ENCODE measurements at places on chromosomes 4 and X.

GRCh38 chr4:128846063-128846462, 36.6 kb downstream of the JADE1 start:
- DNase-seq, result no peak

DNA sequence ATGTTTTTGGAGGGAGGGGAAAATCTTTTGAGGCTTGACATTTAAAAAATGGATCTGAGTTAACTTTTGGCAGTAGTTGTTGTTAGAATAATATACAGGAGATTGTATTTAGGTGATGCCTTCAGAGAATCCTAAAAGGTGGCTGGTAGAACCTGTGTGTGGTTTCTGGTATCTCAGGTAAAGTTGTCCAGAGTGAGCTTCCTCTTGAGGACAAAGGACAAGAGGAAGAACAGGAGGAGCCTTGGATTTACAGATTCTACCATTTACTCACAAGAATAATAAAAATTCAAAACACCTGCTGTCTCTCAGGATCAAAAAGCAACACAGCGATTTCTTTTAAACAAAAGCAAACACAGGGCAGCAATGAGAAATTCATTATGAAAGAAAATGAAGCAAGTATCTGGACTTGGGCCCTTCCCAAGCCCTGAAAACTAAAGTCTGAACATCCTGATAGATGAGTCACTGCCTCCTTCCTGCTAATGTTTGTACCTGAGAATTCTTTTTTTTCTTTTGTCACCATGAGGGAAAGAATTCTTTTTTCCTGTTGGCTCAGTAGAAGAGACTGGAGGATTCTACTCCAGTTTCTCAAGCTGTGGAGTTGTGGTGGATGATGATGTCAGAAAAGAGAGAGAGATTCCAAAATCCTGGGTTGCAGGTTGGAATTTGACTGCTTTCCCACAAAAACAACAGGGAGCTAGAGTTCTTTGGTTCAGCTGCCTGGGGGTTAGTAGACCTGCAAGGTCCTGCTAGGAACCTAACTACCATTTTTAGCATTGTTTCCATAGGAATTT, 31.5 kb upstream of the RAPGEF2 start:
- DNase-seq, result peak; percentile 22

DNA sequence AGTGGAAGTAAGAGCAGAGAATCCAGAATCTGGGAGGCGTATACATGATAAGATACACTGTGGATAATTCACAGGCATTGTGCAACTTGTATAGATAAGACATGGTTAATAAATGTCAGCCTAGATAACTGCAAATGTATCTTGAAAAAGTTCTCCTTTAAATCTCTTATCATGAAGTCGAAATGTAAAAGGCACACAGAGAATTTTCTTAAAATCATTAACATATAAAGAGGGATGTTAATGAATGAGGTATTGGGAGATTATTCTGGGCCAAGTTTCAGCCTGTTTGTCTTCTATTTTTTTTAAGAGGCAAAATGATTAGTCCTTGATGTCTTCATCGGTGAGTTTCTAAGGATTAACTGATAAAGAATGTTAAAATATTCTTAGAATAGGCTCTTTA, 835 bp downstream of the TDO2 start:
- DNase-seq, result no peak

- no peak for DNase-seq
Measured at GRCh38 chr4:82578935-82579334, 17.1 kb upstream of the TMEM150C start.

DNA sequence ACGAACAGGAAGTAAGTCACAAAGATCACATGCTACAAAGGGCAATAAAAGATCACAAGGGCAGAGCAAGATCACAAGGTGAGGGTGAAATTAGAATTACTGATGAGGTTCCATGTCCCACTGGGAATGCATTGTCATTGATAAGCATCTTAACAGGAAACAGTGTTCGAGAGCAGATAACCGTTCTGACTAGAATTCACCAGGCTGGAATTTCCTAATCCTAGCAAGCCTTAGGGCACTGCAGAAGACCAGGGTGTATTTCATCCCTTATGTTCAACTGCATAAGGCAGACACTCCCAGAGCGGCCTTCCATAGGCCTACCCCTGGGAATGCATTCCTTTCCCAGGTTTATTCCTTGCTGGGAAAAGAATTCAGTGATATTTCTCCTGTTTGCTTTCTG, 980.6 kb upstream of the LCORL start:
- no peak for DNase-seq

- no peak for DNase-seq
Measured at GRCh38 chrX:123749643-123750042, 16.8 kb upstream of the THOC2 start.

- DNase-seq, result no peak
Measured at GRCh38 chrX:147899379-147900114, 12.2 kb upstream of the FMR1 start.

GRCh38 chr4:71665358-71665757, 118.5 kb downstream of the GC start:
- no peak for DNase-seq

DNA sequence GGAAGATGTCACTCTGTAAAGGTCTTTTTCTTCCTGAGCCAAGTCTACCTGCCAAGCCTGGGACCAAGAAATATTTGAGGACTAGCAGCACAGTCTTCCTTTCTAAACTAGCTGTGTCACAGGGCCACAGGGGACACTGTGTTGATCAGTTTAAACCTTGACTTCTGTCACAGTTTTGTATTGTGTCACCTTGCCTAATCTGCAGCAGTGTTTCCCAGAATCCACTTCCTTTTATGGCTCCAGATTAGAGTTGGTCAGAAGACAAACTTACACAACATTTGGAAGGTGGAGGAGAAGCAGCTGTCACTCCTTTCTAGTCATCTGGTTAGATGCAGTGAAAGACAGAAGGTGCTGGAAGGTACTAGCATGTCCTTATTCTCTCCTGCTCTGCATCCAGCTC, 143.1 kb upstream of the BCOR start:
- no peak for DNase-seq

All from HTR-8/SVneo (cell line).